Fibroblast of gingiva (primary cell): ENCODE measurements at places on chromosomes 3 and 15.
A peak's percentile ranks its signal among the peaks of the same experiment; 100 is the strongest.

GRCh38 chr15:96771035-96771434 lies 440.5 kb downstream of the NR2F2 start:
- no peak for DNase-seq

DNA sequence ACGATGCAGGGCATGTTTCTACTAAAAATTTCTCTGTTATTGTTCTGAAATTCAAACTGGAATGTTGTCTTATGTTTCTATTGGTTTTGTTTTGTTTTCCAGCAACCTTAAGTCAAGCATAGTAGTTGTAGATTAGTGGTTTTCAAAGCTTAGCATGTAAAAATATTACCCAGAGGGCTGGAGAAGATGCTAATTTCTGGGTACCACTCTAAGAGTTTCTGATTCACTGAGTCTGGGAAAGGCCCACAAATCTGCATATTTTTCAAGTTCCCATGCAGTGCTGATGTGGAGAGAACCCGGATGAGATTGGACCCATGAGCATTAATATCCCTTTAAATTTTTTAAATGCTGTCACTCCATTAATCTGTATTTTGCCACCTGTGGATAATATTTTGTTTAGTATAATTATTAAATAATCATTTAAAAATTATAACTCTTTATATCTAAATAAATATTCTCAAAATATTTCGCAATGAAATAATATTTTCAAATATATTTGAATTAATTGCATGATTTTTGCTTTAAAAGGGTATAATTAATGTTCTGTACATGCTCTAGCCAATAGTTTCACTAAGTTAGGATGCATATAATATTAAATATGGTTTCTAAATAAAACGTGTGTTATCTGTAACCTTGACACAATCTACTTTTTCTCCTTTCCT lies 1274.7 kb upstream of the CADM2 start:
- DNase-seq = no peak

- DNase-seq = no peak
These were observed 16.8 kb upstream of the CRBN start for GRCh38 chr3:3196148-3196861.

- peak; percentile 82 for DNase-seq
These were observed 23.5 kb downstream of the MAGEF1 start for GRCh38 chr3:184688251-184688881.

DNA sequence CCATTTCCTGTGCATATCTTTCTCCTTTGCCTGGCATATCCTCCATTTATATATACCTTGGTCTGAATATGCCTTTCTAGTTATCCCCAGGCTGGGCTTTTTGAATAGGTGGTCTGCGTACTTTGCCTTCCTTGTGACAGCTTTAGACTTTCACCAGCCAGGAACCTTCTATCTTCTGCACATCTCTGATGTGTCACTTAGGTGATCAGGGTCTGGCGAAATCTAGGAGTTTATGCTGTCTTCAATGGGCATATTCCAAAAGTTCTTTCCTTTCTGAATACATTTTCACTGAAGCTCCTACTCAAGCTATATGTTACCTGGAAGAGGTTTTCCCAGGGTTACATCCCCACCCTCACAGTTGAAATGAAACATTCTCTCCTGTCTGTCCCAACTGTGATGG lies 27.8 kb upstream of the ST3GAL6 start:
- no peak for DNase-seq

DNA sequence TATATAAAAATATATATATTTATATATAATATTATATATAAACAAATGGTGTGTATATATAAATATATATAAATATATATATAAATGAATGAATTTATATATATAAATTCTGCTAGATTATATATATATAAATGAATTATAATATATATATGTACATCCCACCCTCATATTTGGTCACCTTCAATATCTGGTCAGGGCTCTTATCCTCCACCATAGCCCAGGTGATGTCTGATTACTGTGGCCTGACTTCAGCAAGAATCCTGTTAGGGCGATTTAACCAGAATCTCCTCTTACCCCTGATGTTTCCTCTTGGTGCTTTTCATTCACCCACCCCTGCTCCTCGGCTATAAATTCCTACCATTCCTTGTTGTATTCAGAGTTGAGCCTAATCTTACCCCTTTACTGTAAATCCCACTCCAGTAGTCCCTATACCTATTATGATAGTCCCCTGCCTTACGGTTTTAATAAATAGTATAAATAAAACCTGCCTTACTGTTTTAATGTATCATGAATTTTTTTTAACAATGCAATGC lies 439.6 kb downstream of the PLOD2 start:
- DNase-seq = no peak
